Lower lobe of right lung (tissue), 2 donors: ENCODE measurements at places on chromosomes 1 and 21. TPM values are rescaled to one million over a fixed set of nuclear protein-coding genes. Genes with fewer than 3 reads are reported as not detected.
A peak's percentile ranks its signal among the peaks of the same experiment; 100 is the strongest.

DNA sequence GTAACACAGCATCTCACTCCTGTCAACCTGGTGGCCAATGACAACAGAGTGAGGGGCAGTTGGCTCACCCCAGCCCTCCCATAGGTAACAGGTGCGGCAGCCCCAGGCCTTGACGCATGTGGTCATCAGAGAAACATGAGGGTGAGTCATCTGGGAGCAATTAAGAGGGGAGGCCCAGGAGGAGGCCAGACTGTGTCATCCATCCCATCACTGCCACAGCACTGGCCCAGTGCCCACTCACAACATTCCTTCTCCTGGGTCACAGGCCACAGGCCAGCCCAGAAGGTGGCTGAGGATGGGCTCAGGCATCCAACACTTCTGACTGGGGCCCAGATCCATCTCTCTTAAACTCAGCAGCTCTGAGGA is 17.1 kb downstream of the TEX35 start:
- H3K27ac ChIP-seq = no peak overlapping the region
- peaks cover 8% of the 10 kb centered on the region for H3K4me1 ChIP-seq
- H3K36me3 ChIP-seq = no peaks in the 10 kb centered on the region
- DNase-seq = no peak
- H3K4me3 ChIP-seq = no peak overlapping the region
- no peaks in the 10 kb centered on the region for H3K27me3 ChIP-seq

GRCh38 chr1:23517581-23517980 is 13.5 kb downstream of the E2F2 start:
- no peaks in the 10 kb centered on the region for H3K27me3 ChIP-seq
- no peak for DNase-seq
- no peak overlapping the region for H3K27ac ChIP-seq
- H3K4me1 ChIP-seq = no peaks in the 10 kb centered on the region
- H3K4me3 ChIP-seq = no peak overlapping the region

Gene GUCA2B
- total RNA-seq = not detected

- no peaks in the 10 kb centered on the region for H3K27me3 ChIP-seq
- no peak overlapping the region for H3K27ac ChIP-seq
- H3K4me3 ChIP-seq = no peak overlapping the region
- H3K36me3 ChIP-seq = no peaks in the 10 kb centered on the region
- H3K4me1 ChIP-seq = no peaks in the 10 kb centered on the region
Measured at GRCh38 chr1:205907794-205908193, 35.5 kb downstream of the SLC26A9 start.

GRCh38 chr1:201002510-201002909 is 21.0 kb downstream of the KIF21B start:
- no peak for DNase-seq
- no peak overlapping the region for H3K4me3 ChIP-seq
- H3K27me3 ChIP-seq = no peaks in the 10 kb centered on the region
- peaks cover 23% of the 10 kb centered on the region for H3K36me3 ChIP-seq
- H3K4me1 ChIP-seq = no peaks in the 10 kb centered on the region
- H3K27ac ChIP-seq = no peak overlapping the region

Gene LIN9
- total RNA-seq = 3.5 TPM

DNA sequence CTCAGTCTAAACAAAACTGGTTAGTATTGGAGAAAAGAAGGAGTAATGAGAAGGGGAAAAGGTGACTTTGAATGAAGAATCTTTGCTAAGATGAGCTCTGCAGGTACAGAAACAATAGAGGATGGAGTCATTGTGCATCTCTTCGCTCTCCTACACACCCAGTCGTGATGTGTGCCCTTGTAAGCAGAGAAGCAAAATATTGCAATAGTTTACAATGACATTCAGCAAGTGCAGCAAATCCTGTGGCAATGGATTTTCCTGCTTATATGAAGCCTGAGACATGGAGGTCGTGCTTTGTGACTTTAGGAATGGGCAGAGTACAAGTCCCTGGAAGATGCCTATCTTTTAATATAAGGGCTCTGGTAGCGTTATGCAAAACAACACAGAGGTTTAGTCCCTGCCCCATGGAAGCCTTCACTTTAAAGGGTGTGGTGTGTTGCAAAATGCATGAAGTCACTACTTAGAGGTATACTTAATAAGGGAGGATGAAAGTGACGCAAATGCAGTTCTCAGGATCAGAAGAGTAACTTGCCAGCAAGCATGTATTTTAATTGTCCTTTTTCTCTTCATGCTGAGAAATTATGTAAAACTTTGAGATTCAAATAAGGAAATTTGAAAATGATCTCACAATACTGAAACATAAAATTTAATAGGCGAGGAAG is 88.0 kb upstream of the IVNS1ABP start:
- DNase-seq = no peak
- no peak overlapping the region for H3K4me3 ChIP-seq
- no peaks in the 10 kb centered on the region for H3K36me3 ChIP-seq
- H3K27me3 ChIP-seq = no peaks in the 10 kb centered on the region

- no peak overlapping the region for H3K27ac ChIP-seq
- no peak for DNase-seq
- no peaks in the 10 kb centered on the region for H3K4me1 ChIP-seq
- H3K27me3 ChIP-seq = no peaks in the 10 kb centered on the region
Measured at GRCh38 chr1:67194209-67194863, 28.1 kb downstream of the IL23R start.

DNA sequence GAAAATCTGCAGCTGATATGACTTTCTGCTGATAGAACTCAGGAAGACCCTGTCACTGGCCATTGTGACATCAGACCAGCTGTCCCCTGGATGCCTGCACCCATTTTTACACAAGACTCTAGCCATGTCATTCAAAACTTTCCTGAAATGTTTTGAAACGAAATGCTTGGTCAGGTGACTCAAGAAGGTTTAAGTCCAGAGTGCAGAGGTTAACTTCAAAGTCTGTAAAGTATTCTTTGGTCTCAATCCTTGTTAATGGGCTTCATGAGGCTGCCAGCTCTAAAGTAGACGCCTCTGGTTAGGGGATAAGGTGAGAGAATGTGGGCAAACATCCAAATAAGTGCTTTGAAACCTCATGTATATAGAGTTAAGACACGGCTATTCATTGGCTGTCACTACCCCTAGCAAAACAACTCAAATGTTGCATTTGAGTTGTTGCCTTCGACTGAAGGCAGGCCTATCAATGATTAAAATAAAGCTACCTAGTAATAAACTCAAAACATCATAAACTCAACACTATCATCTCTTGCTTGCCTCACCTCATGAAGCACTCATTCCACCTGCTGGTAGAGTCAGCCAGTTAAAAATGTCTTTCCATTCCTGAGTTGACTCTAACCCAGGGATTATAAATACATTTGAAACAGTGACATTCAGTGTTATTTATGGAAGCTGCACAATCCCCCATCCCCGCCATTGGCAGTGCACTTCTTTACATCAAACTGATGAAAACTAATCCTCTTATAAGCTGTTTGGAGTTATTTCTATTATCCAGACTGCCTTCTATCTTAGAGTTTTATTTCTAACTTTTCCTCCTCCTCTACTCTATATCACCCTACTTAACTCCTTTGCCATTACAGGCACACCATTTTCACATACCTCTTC is 26.0 kb downstream of the RABIF start:
- no peak for DNase-seq
- no peak overlapping the region for H3K4me3 ChIP-seq
- peaks cover 4% of the 10 kb centered on the region for H3K27me3 ChIP-seq
- H3K27ac ChIP-seq = no peak overlapping the region
- H3K4me1 ChIP-seq = peaks cover 18% of the 10 kb centered on the region

DNA sequence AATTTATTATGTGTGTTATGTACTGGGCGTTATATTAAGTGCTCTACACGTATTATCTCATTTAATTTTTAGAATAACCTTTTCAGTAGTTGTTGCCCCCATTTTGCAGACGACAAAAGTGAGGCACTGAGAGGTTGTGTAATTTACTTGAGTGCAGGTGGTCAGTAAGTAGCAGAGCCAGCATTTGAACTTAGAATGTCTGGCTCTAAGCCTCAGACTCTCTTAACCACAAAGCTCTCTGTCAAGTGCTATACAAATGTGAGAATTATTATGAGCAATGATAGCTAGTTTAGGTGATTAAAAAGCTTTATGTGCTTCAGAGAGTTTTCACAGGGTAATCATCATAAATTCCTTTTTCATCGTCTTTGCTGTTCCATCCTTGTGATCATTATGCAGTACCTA is 96.3 kb upstream of the UBE2U start:
- no peak overlapping the region for H3K27ac ChIP-seq
- no peak overlapping the region for H3K4me3 ChIP-seq
- H3K4me1 ChIP-seq = no peaks in the 10 kb centered on the region
- no peaks in the 10 kb centered on the region for H3K36me3 ChIP-seq
- no peak for DNase-seq

GRCh38 chr1:44531785-44532566 is 126.9 kb downstream of the RNF220 start:
- H3K27ac ChIP-seq = no peak overlapping the region
- DNase-seq = no peak
- peaks cover 5% of the 10 kb centered on the region for H3K27me3 ChIP-seq
- H3K4me1 ChIP-seq = no peaks in the 10 kb centered on the region
- H3K36me3 ChIP-seq = no peaks in the 10 kb centered on the region
- H3K4me3 ChIP-seq = no peak overlapping the region

- no peak overlapping the region for H3K4me3 ChIP-seq
- no peaks in the 10 kb centered on the region for H3K27me3 ChIP-seq
- H3K27ac ChIP-seq = no peak overlapping the region
- DNase-seq = no peak
- no peaks in the 10 kb centered on the region for H3K4me1 ChIP-seq
Measured at GRCh38 chr1:192626366-192627179, 9.4 kb upstream of the RGS13 start.

DNA sequence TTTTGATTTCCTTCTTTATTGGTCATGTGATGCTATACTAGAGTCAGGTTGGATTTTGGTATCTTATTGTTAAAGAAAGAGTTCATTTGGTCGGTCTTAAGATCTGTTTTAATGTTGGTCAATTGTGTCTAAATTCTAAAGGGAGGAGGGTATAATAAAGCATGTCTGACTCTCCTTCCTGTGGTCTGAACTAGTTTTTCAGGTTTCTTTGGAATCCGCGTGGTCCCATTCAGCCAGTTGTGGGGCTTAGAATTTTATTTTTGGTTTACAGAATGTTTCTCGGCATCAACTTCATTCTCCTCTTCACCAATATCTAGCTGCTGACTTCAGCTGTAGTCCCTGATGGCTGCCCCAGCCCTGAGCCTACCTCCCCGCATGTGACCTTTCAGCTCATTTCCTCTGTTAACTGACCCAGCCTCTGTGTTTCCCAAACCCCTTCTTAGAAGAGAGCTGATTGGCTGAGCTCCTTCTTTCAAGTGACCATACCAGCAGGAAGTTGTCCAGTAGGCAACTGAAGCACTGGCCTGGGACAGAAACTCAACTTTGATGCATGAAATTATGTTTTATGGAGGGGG is 8.7 kb upstream of the MYOC start:
- H3K4me1 ChIP-seq = no peaks in the 10 kb centered on the region
- H3K27me3 ChIP-seq = no peaks in the 10 kb centered on the region
- no peak overlapping the region for H3K4me3 ChIP-seq
- DNase-seq = no peak
- H3K27ac ChIP-seq = no peak overlapping the region
- no peaks in the 10 kb centered on the region for H3K36me3 ChIP-seq

DNA sequence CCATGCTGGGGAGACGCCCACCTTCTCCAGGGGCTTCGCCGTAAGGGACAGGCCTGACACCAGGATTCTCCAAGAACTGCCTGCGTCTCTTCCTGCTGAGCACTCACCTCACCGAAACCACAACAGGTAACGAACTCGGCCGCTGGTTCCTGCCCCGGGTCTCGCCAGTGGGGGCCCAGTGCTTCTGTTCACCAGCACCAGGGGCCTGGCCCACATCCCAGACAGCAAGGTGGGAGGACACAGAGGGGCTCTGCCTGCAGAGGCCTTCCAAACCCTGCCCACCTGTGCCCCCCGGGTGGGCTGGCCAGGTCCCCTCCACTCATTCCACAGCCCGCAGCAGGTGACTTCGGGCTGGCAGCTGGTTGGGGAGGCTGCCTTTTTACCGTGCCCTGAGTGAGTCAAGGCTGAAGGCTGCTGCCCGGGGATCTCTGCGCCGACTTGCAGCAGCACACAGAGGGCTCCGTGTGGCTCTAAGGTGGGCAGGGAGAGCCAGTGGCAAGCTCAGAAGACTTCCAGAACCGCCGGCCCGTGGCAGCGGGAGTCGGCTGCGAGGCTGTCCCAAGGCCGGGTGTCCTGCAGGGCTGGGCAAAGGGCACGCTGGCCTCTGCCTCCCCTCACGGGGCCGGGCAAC is 14.7 kb upstream of the COL18A1 start:
- no peaks in the 10 kb centered on the region for H3K36me3 ChIP-seq
- peaks cover 14% of the 10 kb centered on the region for H3K4me1 ChIP-seq
- H3K4me3 ChIP-seq = no peak overlapping the region
- no peak overlapping the region for H3K27ac ChIP-seq
- peak; percentile 38 for DNase-seq

- no peak overlapping the region for H3K27ac ChIP-seq
- no peaks in the 10 kb centered on the region for H3K36me3 ChIP-seq
Measured at GRCh38 chr21:36661511-36662309, 37.2 kb upstream of the SIM2 start.

- no peak for DNase-seq
- no peak overlapping the region for H3K27ac ChIP-seq
- H3K27me3 ChIP-seq = no peaks in the 10 kb centered on the region
- no peak overlapping the region for H3K4me3 ChIP-seq
- no peaks in the 10 kb centered on the region for H3K36me3 ChIP-seq
Measured at GRCh38 chr21:36918291-36918690, 48.2 kb downstream of the HLCS start.

Gene ANGPTL3
- total RNA-seq = not detected

DNA sequence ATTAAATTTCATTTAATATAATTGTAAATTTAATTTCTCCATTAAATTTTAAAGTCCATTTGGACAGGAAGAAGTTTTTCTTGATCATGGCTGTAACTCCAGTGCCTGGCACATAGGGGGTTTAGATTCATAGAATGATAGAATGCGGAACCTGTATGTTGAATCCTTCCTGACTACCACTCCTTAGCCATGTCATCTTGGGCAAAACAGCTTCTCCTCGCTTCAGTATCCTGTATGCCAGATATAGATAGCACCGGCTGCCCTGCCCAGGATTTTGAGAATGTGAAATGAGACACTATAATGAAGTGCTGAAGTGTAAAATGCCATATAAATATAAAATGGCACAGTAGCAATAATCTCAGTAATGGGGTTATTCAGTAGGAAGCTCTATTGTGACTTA is 6.4 kb downstream of the DYRK1A start:
- no peaks in the 10 kb centered on the region for H3K27me3 ChIP-seq
- peaks cover 92% of the 10 kb centered on the region for H3K4me1 ChIP-seq
- DNase-seq = no peak
- no peaks in the 10 kb centered on the region for H3K36me3 ChIP-seq
- H3K27ac ChIP-seq = no peak overlapping the region

Gene OR14K1
- not detected for total RNA-seq
